Inflammatory macrophage treated with lipopolysaccharide for 4 hours (primary cell): ENCODE measurements at places on chromosomes 3 and 15.

GRCh38 chr3:16759227-16759903 is 125.4 kb upstream of the PLCL2 start:
- no peak for DNase-seq

DNA sequence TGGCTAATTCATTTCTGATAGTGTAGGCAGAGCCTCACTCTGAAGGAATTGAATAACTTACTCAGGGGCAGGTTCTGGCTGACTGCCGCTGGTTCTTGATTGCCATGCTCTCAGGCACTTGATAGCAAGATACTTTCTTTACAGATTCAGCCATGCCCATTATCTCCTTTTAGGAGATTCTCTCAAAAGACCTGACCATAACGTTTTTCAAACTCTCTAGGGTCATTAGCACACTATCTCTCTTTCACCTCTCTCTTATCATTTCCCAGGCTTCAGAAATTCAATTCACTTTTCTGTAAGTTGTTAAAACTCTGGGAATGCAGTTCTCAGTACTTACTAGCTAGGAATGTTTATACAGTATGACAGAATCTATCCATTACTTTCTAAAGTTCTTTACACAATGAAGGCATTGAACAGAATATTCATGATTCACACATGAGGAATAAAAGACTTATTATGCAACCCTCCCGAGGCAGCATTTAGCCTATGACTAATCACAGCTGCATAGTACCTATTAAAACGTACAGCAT is 850.3 kb upstream of the CADM2 start:
- no peak for DNase-seq

DNA sequence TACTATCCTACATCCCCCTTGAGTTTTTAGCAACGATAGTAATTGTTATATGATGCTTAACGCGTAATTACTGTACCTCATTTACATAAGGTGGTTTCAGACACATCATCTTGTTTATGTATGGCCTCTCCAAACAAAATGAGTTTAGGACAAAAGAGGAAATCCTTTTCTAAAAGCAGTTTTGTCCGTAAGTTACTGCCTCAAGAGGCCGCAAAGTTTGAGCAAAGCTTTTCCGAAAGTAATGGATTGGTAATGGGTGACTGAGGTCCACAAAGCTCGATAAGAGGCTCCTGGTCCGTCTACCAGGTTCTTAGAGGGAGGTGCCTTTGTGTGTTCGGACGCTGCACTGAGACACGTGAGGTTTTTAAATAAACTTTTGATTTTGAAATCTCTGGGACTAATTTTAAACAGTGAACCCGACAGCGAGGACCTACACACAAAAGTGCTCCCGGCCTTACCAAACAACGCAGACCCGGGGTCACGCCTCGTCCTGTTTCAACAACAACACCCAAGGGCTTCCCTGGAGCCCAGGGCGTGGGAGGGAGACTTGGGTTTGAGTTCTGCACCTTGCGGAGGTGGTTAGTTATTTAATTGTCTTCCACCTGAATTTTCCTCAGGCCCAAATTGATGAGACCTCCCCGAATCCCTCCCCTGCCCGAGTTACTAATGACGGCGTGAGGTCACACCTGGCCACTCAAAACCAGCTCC is 456 bp upstream of the C15orf61 start:
- DNase-seq = peak; percentile 53

- DNase-seq = no peak
Measured at GRCh38 chr3:31596176-31596575, 63.5 kb downstream of the STT3B start.

GRCh38 chr15:68372291-68372811 is 59.6 kb downstream of the ITGA11 start:
- DNase-seq = peak; percentile 26

GRCh38 chr3:38124324-38125122 is 12.4 kb downstream of the ACAA1 start:
- no peak for DNase-seq

- DNase-seq = no peak
Measured at GRCh38 chr3:98114264-98114663, 16.3 kb upstream of the OR5H1 start.

DNA sequence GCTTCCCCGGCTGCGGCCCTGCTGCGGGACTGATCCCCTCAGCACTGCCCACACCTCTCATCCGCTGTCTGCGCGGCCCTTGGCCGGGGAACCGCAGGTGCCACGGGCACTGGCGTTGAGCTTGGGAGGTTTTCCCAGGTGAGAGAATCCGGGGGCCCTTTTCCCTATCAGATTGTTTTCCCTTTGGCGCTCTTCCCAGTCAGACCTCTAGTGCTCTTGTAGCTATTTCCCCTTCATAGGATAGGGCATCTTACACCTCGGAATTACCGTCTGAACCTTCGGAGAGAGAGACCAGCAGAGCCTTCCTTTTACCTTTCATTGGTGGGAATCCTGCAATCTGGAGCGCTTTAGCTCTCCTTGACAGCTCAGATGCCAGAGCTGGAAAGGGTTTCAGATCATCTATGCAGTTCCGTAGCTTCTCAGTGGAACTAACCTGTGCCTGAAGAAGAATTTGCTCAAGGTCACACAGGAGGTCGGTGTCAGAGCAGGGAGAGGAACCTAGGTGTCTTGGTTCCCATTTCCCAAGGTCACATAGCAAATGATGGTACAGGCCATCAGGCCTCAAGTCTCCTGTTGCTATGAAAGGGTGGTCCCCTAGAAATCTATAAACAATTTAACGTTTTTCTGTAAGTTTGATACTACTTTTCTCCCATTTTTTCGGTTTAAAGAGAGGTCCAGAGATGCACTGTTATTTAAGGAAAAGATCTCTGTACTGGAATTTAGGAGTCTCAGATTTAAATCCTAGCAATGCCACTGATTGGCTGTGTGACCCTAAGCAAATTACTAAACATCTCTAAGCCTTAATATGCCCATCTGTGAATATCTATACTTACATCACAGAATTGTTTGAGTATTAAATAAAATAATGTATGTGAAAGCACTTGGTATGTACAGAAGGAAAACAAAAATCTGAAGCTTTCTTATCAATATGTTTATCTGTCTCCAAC is 916 bp downstream of the IDH3A start:
- no peak for DNase-seq

- DNase-seq = no peak
Measured at GRCh38 chr3:56173601-56174000, 294.7 kb downstream of the ERC2 start.

DNA sequence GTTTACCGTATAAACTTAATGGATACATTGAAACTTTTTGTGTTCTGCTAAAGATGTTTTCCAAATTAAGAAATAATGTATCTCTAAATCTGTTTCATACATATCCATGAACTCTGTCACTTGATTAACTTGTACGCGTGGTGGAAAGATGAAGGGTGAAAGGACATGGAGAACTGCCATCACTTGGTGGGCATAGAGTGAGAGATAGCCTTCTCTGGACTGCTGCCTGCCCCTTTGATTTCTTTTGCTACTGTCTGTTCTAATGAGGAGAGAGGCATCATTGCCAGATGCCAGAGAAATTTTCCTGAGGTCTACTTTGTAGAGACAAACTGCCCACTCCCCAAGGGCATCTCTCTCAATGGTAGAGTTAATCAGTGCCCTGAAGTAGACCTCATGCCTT is 120.5 kb downstream of the SLMAP start:
- DNase-seq = no peak

GRCh38 chr15:90020021-90020735 is 19.1 kb downstream of the ZNF710 start:
- peak; percentile 86 for DNase-seq

DNA sequence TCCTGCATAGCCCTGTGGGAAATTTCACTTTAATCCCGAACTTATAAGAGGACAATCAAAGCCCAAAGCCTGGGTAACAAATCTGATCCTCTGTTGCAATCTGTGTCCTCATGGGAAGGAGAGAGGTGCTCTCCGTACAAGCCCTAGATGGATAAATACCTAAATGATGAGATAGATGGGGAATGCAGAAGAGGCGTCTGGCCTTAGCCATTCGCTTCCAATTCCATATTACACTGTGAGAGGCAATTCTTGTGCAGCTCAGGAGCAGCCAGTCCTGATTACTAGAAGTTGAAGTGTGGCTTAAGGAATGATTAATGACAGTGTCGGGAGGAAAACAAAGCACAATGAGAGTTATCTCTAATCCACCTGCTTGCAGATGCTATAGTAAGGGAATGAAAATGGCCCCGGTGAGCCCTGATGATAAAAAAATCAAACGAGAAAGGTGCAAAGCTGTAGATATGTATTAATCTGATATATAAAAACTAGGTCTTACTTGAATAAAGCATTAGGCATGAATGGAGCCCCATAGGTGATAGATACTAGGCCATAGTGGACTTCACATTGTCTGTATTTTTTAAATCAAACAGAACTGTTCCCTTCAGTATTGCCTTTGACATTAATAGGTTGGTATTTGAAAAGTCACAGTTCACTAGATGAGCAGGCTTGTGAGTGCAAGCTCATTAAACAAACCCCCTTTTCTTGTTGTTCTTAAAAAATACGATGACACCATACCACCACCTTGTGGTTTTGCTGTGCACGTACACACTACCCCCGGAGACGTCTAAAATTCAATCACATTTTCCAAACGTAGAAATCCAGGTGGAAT is 54.2 kb upstream of the TMCO5A start:
- DNase-seq = peak; percentile 1

- no peak for DNase-seq
Measured at GRCh38 chr3:153273767-153274435, 111.9 kb downstream of the RAP2B start.

- DNase-seq = no peak
Measured at GRCh38 chr3:40631341-40631995, 106.7 kb downstream of the ZNF621 start.

- DNase-seq = no peak
Measured at GRCh38 chr3:61595288-61595687, 33.9 kb downstream of the PTPRG start.

DNA sequence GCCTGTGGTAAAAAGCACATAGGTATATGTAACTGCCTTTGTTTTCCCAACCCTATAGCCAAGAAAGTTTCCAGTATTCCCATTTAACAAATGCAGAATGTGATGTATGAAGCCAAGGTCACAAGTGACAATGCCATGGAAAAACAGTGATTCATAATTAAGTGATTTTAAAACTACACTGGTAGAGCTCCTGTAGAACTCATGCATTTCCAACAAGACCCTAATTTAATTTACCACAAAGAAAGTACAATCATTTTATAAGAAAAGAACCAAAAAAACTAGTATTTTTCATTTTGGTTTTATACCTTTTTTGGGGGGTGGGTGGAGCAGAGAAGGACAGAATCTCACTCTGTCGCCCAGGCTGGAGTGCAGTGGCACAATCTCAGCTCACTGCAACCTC is 82.0 kb downstream of the STAG1 start:
- no peak for DNase-seq

- DNase-seq = no peak
Measured at GRCh38 chr15:89375093-89376005, 40.7 kb upstream of the POLG start.

DNA sequence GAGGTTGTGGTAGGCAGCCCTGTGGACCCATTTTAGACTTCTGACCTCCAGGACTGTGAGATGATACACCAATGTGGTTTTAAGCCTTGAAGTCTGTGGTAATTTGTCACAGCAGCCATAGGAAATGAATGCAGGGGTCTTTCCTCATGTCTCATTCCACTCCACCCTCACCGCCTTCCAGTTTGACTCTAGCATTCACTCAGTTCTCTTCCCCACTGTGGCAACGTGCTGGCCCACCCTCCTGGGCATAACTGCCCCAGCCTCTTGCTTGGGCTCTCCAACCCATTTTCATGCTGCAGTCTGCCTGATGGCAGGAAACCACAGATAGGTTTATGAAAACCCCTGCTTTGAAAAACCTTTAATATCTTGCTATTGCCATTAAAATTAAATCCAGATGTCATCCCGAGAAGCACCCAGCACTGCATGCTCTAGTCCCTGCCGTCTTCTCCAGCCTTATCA is 7.3 kb upstream of the TRNT1 start:
- DNase-seq = no peak

- no peak for DNase-seq
Measured at GRCh38 chr3:140091143-140091542, 156.2 kb downstream of the CLSTN2 start.

- DNase-seq = peak; percentile 72
Measured at GRCh38 chr3:100335434-100335833, 877 bp downstream of the NIT2 start.

DNA sequence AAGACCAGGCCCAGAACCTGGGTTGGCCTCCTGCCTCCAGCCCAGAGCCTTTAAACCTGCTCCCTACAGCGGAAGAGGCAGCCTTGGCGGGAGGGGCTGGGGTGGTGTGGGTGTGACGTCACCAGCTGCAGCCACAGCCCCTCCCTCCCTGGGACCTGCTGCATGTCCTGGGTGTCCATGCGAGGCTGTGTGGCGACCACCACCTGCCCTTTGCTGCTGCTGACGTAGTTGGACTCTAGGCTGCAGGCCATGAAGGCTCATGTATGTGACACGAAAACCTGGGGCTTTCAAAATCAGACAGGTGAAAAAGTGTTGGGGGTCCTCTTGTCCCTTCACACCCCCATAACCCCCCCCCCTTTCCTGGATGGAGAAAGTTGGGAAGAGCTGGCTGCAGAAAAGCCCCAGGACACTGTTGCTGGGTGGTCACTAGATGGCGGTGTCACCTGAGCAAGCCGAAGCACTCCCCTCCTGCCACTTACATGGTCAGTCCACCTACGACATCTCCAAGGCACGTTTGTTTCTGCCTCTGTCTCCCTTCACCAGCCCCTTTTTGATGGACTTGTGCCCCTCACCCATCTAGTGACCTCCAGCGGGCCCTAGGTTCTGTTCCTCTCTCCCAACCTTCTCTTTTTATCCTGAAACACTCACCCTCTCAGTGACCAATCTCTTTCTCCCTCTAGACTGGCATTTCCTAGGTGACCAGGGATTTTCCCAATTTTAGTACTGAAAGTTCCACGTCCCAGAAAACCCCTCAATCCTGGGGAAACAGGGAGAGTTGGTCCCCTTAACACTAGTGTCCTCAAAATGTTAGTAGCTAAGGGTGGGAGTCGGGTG is 35.2 kb downstream of the SLC6A20 start:
- peak; percentile 48 for DNase-seq

DNA sequence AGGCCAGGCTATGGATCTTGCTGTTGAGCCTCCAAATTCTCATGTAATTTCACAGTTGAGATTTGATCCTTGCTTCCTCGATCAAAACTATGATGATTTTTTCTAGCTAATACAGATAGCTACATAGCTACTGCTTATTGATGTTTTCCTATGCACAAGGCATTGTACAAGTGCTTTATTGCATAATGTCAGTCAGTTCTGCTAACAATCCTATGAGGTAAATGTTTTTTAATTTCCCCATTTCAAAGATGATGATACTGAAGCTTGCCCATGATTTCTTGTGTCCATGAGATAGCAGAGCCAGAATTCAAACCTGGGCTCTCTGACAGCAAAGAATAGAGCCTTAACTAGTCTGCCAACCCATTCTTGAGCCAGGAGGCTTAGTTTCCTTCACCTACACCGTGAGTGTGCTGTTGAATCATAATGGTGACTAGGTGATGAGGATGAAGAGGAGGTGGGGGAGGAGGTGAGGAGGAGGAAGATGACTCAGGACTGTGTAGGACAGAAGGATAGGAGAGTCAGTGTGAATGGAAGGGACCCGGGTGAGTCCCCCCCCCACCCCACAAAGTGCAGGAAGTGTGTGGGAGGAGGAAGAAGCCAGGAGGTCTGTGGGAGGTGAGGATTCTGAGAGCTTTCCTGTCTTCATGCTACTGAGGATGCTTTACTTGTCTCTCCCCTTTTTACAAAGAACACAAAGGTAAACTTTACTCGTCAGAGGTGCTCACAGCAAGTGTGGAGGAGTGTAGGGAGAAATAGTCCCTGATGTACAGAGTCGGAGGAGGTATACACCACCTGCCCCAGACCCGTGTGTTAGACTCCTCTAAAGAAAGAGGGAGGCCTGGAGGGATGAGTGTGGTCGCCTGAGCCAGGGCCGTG is 3.6 kb downstream of the TAGLN3 start:
- DNase-seq = peak; percentile 29

- no peak for DNase-seq
Measured at GRCh38 chr3:20190991-20191390, 5.0 kb upstream of the SGO1 start.
